ENCODE measurements at places on chromosomes 13 and 19.

- no peak for DNase-seq
Observed at GRCh38 chr13:79646880-79647279, 165.9 kb downstream of the NDFIP2 start.

DNA sequence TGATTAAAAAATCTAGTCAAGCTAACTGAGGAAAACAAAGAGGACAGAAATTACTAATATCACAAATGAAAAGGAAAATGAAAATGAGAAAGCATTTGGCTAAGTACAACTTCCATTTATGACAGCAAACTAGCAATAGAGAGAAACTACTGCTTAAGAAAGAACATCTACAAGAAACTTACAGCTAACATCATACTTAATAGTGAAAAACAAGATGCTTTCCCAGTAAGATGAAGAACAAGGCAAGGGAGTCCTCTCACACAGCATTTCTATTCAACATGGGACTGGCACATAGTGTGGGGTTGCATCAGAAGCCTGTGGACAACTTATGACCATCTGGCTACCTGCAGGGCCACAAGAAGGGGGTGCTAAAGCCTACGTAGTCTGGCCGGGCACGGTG, 39.3 kb downstream of the ZNF44 start:
- DNase-seq = no peak

GRCh38 chr13:76035711-76036110, 399.6 kb downstream of the LMO7 start:
- DNase-seq = no peak

GRCh38 chr19:49438261-49438660, 3.1 kb downstream of the SLC17A7 start:
- no peak for DNase-seq

- no peak for DNase-seq
Observed at GRCh38 chr13:113845055-113845454, 18.8 kb downstream of the GAS6 start.

DNA sequence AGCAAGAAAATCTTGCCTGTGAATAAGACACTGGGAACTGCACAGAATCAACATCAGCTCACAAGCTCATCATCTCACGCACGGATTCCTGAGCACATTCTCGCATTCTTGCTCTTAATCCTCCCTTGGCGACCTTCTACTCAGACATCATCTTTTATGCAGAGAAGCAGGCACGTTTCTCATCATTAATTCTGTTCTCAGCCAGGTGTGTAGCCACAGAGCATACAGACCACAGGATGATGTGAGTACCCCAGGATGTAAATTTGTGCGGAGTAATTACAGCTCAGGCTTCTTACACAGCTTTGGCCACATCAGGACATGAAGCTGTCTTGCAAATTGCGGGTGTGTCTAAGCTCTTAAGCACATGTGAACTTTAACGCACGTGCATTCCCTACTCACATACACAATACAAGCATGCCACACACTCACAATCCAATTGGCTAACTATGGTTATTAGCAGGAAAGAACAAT, 36.5 kb upstream of the SACS start:
- no peak for DNase-seq

DNA sequence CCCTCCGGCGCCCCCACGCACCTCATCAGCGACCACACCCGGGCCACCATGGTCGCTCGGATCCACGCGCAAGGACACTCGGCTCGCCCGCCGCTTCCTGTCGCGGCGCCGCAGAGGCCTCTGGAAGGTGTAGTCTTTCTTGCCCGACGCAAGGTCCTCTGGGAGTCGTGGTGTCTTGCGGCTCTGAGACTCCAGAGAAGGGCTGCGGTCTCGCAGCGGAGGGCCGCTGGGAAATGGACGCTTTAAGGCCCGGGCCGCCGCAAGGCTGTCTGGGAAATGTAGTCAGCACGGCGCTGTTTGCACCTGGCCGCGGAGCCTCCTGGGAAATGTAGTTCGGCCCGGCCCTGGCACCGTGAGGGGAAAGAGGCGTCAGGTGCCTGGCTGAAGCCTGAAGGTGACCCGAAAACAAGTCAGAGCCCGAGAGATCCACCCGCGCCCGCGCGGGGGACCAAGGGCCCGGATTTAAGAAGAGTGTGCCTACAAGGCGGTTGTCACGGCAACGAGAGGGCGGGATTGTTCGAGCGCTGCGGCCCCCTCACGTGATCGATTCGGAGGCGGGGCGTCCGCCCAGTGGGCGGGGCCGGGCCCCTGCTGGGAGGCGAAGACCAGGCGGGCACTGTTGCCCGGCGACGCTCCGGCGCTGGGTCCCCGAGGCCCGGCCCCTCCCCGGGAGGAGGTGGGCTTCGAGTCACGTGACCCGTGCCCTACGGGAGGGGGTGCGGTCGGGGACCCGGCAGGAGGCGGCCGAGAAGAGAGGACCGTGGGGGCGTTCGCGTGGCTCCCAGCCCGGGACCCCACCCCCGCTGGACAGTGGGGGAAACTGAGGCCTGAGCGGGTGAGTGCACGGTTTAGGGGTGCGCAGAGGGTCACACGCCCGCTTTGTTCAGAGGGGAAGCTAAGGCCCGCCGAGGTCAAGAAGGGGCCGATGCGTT, at the start of the genes HSD11B1L and MICOS13:
Gene HSD11B1L (plus strand): TSS at position 591 of the 932 bp plus-strand sequence. CDS start 3,806 bp downstream, outside the sequence.
Gene MICOS13 (minus strand): TSS at position 80 of the 932 bp plus-strand sequence. CDS start 30 bp downstream, at position 50.
- no peak for DNase-seq

- no peak for DNase-seq
Observed at GRCh38 chr13:108214441-108215271, 680 bp downstream of the LIG4 start.

DNA sequence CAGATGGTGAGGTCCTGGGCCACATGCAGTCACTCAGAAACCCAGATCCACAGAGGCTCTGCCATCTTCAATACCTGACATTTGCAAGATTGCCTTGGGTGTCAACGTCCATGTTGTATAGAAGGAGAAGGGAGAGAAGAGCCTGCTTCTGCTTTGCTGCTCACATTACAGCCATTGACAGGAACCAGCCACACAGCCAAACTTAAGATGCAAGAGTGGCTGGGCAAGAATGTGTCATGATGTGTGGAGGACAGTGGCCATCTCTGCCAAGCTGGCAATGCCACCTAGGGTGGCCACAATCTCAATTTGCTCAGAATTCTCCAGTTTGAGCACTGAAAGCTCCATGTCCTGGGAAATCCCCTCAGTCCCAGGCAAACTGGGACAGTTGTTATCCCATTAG, 25.9 kb upstream of the SERPINE3 start:
- DNase-seq = no peak

DNA sequence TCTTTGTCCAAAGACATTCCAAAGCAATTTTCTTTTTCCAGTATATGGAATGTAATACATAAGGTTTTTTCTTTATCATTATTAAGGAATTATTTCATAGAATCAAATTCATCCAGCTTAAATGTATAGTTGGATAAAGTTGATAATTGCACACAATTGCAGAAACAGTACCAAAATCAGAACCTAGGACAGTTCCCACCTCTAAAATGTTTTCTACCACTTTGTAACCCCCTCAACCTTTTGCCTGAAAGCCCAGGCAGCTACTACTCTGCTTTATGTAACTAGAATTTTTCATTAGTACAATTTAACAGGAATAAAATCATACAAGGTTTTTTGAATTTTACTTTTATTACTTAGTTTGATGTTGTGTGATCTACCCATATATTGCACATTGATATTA, 98.0 kb downstream of the PRR20E start:
- no peak for DNase-seq

GRCh38 chr13:85528491-85529217, 270.6 kb downstream of the SLITRK6 start:
- no peak for DNase-seq

DNA sequence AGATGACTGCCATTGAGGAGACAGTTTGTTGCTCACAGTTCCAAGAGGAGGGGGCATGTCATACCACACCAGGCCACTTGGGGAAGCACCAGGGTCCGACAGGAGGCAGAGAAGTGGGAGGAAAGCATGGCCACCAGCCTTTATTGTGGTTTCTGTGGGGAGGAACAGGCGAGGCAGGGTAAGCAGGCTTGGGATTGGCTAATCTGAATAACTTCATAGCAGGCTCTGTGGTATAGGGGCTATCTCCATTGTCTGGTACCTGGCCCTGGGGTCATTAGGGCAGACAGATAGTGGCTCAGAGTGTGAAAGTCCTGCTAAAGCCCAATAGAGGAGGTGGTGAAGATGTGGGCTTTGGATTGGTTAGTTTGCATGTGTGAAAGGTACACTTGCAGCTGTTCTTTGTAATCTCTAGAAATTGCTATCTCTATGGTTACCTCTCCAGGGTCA, 35.5 kb downstream of the CBY2 start:
- no peak for DNase-seq

- no peak for DNase-seq
Observed at GRCh38 chr13:113098162-113098732, 7.3 kb upstream of the F7 start.

GRCh38 chr19:41273076-41273475, 8.9 kb downstream of the HNRNPUL1 start:
- no peak for DNase-seq

- no peak for DNase-seq
Observed at GRCh38 chr13:109610517-109610916, 175.9 kb downstream of the IRS2 start.

- no peak for DNase-seq
Observed at GRCh38 chr19:56838024-56838908, 2.3 kb downstream of the PEG3 start.

GRCh38 chr19:46787331-46788261, 798 bp downstream of the SLC1A5 start:
- no peak for DNase-seq

DNA sequence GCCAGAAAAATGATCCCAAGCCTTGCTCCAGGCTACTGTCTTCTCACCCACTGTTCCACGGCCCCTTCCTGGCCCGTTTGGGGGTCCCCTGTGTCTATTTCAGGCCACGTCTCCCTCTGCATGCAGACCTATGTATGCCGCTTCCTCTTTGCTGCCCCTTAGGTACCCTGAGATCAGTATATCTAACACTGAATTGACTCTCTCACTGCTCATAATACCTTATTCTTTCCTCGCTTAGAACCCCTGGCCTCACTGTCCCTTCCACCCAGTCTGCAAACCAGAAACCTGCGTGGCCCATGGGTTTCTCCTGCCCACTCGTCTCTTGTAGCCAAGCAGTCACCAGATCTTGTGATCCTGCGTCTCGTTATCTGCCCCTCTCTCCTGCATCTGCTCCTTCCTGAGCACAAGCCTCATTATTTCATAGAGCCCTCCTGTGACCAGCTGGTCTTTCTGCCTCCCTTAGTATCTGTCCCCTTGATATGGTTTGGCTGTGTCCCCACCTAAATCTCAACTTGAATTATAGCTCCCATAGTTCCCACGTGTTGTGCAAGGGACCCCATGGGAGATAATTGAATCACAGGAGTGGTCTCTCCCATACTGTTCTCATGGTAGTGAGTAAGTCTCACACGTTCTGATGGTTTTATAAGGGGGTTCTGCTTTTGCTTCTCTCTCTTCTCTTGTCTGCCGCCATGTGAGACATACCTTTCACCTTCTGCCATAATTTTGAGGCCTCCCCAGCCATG, 109.0 kb upstream of the RNF113B start:
- no peak for DNase-seq

DNA sequence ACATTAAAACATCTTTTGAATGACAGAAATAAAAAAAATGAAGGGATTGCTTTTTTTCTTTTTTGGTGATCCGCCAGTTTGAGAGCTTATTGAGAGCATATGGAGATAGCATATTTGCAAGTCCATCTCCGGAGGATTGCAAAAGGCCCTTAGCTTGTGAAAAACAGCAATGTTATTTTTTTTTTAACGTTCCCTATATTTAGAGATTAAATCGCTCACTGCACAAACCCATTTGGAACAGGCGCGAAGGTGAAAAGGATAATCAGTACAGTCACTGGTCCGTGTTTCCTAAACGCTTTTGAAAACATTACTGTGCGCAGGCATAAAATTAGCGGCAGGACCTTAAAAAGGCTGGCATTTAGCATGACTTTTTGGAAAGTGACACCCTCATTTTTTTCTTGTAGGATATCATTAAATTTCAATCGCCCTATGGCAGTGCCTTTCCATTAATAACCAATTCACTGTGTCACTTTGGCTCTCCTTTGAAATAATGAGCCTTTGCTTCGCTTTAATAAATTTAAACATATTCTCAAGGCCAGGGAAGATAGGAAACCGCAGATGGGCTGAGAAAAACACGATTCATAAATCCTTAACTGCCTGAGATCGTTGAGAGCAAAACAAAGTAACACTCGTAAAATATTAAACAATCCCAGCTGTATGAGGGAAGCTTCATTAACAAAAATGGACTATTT, 342.2 kb downstream of the DACH1 start:
- DNase-seq = no peak

Data from cortex of kidney (tissue), 1 donor.